Stimulated activated CD8-positive, alpha-beta memory T cell treated with anti-CD3 and anti-CD28 coated beads, Interleukin-4, amount 100 ng/mL, for 24 hours (primary cell): ENCODE measurements at places on chromosomes 4 and X.

- DNase-seq = no peak
Measured at GRCh38 chr4:132218406-132218805, 930.7 kb upstream of the PCDH10 start.

GRCh38 chr4:123064390-123064789 lies 142.0 kb upstream of the NUDT6 start:
- no peak for DNase-seq

DNA sequence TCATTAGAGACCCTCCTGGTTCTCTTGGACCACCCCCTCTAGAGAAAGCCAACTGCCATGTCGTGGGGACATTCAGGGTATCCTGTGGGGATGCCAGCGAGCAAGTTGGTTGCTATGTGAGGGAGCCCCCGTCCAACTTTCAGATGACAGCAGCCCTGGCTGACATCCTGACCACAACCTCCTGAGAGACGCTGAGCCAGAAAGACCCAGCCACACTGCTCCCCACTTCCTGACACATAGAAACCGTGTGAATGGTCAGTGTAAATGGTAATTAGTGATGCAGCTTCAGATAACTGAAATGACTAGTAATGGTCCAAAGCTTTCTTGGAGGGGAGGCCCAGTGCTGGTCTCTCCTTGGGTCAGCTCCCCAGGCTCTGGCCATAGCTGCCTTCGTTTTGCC lies 10.8 kb downstream of the CLCN4 start:
- DNase-seq = no peak

DNA sequence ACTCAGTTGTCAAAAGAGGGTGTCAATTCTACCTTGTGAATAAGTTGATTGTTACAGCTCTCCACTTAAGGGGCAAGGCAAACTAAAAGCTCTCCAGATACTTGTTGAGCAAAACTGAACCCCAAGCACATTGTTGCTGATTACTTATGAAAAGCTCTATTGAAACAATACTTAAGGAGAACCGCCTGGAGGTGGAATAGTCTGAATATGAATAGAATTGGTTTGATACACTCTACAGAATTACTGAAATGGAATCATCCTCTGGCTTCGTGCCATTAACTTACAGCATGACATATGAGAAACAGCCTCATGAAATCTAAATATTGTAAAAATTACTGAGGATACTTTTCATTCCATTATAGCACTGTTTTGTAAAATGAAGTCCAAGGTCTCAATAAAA lies 127.0 kb upstream of the SH3RF1 start:
- no peak for DNase-seq

DNA sequence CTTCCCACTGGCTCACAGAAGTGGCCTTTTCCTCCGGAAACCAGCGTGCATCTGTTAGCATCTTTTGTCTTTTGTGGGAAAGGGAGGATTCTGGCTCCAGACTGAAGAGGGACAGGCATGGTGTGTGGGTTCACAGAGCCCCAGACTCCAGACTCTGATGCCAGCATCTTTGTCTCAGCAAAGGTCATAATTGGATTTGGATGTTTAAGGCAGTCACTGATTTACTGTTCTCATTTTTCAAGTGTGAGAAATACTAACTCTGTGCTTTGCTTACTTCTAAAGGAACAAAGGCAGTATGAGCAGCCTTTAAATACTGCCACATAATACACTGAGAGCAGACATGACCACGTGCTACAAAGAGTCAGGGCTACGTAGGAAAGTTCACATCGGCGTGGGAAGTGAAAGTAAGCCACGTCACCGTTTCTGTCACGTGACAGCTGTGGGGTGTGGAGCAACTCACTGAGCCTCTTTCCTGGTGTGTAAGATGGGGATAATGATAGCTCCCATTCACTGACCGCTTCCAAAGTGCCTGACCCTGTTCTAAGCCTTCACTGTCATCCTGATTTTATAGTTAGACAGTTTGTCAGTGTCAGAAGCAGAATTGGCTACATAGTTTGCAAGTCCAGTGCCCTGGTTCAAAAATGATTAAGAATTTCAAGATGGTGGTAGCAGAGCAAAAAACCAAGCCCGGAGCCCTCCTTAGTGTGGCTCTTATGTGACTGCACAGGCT lies 24.8 kb upstream of the TMSB4X start:
- DNase-seq = peak; percentile 84

GRCh38 chr4:7960790-7961655 lies 21.4 kb upstream of the AFAP1 start:
- DNase-seq = peak; percentile 59

DNA sequence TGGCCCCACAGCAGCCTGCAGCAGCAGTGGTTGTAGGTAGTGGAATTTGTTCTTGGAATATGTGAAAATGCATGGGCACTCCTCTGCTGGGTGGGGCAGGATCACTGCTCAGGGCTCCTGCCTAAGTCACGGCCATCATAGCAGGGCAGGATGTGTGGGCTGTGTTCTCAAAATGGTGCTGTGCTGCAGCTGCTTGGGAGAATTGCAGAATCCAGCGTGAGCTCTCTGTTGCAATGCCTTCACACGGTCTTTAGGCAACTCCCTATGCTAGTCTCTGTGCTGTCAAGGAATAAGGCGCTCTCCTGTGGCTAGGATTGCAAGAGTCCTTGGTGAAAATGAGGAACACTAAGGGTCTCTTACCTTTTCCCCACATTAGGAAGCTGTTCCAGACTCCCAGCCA lies 42.9 kb downstream of the F8 start:
- no peak for DNase-seq

DNA sequence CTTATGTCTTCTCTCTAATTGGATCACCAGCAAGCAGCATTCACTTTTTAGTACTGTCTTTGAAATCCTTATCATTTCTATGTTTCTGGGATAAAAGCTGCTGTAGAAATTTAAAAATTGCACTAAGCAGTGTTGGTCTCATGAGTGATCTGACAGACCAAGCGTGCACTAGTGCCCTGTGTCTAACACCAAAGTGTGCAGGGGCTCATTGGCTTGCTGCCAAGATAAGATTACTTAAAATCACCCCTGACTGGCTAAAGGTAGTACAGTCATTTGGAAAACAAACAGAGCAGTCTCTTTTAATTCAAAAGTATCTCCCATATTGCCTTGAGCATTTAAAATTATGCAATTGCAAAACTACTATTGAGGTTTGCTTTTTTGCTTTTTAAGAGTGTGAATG lies 304.6 kb downstream of the ARAP2 start:
- no peak for DNase-seq

DNA sequence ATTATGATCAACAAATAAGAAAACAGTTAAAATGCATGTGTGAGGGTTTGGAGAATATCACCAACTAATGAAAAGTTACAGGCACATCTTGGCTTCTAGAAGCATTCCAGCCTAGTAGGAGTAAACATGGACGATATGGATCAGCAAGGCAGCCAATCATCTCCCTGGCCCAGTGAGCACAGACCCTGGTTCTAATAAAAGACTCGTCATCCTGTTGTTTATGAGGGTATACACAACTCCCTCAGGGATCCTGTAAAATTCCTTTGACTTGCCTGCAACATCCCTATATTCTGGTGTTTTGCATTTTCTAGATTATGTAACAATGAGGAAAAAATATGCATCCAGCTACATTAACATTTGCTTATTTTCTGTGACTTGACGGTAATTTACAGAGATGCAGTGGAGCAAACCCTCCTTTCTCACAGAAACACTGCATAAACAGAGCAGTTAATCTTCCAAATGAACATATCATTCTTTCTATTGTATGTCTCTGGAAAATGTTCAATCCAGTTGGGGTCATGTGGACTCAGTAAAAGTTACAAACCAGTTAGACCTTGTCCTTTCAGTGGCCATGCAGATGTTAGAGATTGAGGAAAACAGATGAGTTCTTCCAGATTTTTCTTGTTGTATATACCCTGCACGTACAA lies 88.9 kb upstream of the NDP start:
- DNase-seq = no peak

DNA sequence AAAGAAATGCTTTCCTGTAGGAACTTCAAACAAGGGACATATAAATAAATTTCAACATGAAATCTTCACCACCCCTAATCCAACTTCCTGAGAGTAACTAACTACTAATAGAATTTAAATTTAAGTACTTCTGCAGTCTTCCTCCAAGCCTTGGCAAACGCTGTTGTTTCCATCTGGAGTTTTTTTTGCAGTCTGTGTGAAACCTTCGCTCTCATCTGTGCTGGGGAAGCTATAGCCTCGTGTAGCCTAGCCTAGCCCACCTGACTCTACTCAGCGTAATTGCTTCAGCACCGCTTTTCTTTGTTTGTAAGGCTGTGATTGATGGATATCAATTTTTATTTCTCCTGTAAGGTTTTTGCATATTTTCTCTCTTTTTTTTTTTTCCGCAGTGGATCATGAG lies 30.9 kb downstream of the STOX2 start:
- DNase-seq = no peak

- DNase-seq = no peak
Measured at GRCh38 chrX:50183891-50184290, 16.9 kb downstream of the AKAP4 start.

DNA sequence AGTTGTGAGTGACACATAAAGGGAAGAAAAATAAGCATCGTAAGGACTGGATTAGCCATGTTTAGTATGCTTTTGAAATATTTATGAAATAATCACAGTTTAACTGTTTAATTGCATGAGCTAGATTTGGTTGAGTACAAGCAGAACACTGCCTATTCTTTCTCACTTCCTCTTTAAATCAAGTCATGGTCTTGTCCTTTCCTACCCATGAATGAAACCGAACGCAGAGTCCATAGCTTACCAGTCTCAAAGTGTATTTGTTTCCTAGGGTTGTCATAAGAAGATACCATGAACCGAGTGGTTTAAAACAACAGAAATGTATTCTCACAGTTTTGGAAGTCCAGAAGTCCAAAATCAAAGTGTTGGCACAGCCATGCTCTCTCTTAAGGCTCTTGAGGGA lies 684.0 kb upstream of the MAGEB2 start:
- no peak for DNase-seq

GRCh38 chr4:82437285-82438005 lies 7.1 kb downstream of the ENOPH1 start:
- DNase-seq = no peak

- no peak for DNase-seq
Measured at GRCh38 chr4:180926277-180926676, 1316.9 kb upstream of the TENM3 start.

DNA sequence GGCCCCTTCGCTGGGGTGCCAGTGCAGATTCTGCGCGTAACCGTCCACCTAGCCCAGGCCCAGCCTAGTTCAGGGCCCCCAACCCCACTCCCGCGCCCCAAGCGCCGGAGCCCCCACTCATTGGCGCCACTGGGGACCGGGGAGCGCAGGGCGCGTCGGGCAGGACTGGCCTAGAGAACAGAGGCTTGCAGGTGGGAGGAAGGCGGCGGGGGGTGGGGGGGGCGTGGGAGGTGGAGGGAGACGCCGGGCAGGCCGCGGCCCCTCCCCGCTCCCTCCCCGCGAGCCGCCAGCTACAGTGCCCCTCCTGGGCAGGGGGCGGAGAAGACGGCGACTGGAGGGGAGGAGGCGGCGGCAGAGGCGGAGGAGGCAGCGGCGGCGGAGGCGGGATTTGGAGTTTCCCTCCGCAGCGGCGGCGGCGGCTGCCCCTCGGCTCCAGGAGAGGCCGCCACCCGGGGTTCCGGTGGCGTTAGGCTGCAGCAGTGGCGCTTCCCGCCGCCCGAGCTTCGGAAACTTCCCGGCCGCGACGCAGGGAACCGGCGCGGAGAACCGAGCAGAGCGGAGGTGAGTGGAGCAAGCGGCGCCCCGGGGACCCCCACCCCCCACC lies 4.8 kb upstream of the DUSP9 start:
- no peak for DNase-seq
